ENCODE measurements at places on chromosomes 1 and 21. TPM values are rescaled to one million over a fixed set of nuclear protein-coding genes. Genes with fewer than 3 reads are reported as not detected.

Gene UBL4B
- total RNA-seq: not detected

Gene GPR52
- not detected for total RNA-seq

Gene GBP7
- total RNA-seq: not detected

Gene RHEX
- total RNA-seq: not detected

Gene VAMP3
- total RNA-seq: 49.6 TPM

Gene NES
- 50.1 TPM for total RNA-seq

Gene CYP4X1
- total RNA-seq: 1.3 TPM

Gene ARTN
- 1.4 TPM for total RNA-seq

Gene ZNF593OS
- 0.41 TPM for total RNA-seq

Gene HRNR
- not detected for total RNA-seq

Gene GIPC2
- total RNA-seq: not detected

Gene DNMT3L
- total RNA-seq: not detected

Gene CNKSR1
- 1.8 TPM for total RNA-seq

Gene RAB3B
- total RNA-seq: 0.98 TPM

Gene LAMC2
- total RNA-seq: 2.1 TPM

Gene BMP8A
- total RNA-seq: 1.3 TPM

Gene FCER1G
- total RNA-seq: not detected

Gene NUDT17
- total RNA-seq: 11.0 TPM

Gene S100A12
- not detected for total RNA-seq

Gene TAS1R1
- 0.04 TPM for total RNA-seq

Gene F13B
- not detected for total RNA-seq

Gene MNDA
- total RNA-seq: not detected

Gene LRRC53
- total RNA-seq: not detected

Gene LUZP1
- total RNA-seq: 38.4 TPM

Gene RPL5
- total RNA-seq: 1,327 TPM

Gene PRR9
- total RNA-seq: not detected

Gene ESPN
- 12.2 TPM for total RNA-seq

Gene HPCAL4
- 0.19 TPM for total RNA-seq

Gene CD2
- total RNA-seq: not detected

Gene TRIM67
- total RNA-seq: not detected

Gene SLAMF6
- not detected for total RNA-seq

Gene SERPINC1
- total RNA-seq: not detected

Gene LCE1B
- total RNA-seq: not detected

Data from A375 (cell line).